ENCODE measurements at places on chromosomes 1 and 21.

DNA sequence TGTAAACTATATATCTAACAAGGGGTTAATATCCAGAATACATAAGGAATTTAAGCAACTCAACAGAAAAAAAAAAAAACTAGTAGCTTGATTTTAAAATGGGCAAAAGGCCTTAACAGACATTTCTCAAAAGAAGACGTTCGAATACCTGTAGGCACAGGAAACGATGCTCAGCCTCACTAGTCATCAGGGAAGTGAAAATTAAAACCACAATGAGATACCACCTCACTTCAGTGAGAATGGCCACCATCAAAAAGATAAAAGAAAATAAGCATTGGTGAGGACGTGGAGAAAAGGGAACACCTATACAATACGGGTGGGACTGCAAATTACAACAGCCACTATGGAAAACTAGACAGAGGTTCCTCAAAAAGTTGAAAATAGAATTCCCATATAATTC, 37.3 kb downstream of the NPHP4 start:
- no peak for DNase-seq

- DNase-seq = no peak
Measured at GRCh38 chr1:82901561-82901960, 1097.4 kb downstream of the TTLL7 start.

DNA sequence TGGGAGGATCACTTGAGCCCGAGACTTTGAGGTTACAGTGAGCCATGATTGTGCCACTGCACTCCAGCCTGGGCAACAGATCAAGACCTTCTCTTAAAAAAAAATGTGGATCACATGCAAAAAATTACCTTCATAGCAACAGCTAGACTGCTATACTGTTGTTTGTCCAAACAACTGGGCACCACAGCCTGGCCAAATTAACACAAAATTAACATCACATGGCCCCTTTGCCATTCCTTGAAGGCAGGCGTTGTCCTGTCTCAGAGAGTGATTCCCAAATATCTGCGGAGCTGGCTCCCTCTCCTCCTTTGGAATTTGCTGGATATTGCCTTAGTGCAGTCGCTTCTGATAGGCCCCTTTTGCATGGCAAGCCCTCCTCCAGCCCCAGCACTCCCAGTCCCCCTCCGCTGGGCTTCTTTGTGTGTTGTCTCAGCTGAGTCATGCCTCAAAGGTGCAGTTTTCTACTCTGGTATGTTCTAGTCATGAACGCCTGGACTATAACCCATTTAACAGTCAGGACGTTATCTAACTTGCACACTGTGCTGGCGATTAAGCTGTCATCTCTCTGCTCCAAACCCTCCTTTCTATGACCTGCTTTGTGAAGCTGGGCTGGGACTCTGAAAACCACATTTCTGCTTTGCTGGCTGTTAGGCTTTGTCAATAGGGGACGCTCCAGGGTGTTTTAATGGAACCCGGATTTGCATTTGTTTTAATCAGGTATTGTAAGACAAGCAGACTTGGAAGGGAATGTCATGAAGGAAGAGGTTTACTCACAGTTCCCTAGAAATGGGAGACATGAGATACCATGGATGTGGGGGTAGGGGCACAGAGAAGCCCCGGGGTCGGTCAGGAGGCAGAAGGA, 20.1 kb upstream of the HPCAL4 start:
- DNase-seq = no peak

DNA sequence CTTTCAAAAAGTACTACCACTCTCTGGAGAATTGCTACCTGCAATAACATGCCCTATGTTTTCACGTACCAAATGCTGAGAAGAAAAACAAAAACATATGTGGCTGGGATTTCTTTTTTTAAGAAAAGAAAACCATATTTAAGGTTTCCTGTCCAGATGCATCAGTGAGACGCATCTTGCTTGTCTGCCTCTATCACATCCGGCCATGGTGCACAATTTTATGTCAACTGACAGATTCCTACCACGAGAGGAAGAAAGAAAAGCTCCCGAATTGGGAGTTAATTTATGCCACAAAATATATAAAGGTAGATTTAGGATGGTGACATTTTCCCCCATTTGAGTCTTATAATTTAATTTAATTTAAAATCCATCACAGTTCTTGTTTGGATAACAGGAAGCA, 62.3 kb upstream of the COL24A1 start:
- no peak for DNase-seq

DNA sequence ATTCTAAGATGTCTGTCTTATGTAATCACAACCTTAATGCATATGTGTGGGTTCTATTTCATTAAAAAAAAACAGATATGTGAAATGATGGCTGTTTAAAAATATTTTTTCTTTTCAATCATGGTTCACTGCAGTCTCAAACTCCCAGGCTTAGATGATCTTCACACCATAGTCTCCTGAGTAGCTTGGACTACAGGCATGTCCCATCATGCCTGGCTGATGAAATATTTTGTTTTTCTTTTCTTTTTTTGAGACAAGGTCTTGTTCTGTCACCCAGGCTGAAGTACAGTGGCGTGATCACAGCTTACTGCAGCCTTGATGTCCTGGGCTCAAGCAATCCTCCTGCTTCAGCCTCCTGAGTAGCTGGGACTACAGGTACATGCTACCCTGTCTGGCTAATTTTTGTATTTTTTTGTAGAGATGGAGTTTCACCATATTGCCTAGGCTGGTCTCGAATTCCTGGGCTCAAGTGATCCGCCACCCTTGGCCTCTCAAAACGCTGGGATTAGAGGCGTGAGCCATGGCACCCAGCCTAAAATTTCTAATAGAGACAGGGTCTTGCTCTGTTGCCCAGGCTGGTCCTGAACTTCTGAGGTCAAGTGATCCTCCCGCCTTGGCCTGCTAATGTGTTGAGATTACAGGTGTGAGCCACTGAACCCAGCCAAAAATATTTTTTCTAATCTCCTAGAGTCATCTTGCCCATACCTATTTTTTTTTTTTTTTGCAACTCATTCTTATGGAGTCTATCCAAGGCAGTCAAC, 67.6 kb downstream of the GIPC2 start:
- DNase-seq = no peak

GRCh38 chr21:42397746-42398394, 2.0 kb upstream of the TMPRSS3 start:
- no peak for DNase-seq

- peak; percentile 80 for DNase-seq
Measured at GRCh38 chr1:9724706-9725476, 73.4 kb downstream of the PIK3CD start.

DNA sequence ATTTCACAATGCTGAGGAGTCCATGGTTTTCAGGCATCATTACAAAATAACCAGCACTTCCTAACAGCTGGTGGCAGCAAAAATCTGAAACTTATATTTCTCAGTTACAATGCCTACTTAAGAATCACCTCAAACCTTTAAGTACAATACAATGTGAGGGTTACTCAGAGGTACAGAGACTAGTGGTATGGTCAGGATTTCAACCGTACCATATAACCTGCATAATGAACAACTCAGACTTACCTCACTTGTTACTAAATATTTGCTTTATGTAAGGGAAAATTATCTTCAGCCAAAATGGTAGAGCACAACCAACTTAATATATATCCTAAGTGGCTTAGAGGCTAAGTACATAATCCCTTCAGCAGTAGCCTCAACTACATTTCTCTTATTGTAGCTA, 344.5 kb downstream of the SMYD3 start:
- no peak for DNase-seq

GRCh38 chr1:62484824-62485468, 48.1 kb downstream of the USP1 start:
- DNase-seq = no peak

DNA sequence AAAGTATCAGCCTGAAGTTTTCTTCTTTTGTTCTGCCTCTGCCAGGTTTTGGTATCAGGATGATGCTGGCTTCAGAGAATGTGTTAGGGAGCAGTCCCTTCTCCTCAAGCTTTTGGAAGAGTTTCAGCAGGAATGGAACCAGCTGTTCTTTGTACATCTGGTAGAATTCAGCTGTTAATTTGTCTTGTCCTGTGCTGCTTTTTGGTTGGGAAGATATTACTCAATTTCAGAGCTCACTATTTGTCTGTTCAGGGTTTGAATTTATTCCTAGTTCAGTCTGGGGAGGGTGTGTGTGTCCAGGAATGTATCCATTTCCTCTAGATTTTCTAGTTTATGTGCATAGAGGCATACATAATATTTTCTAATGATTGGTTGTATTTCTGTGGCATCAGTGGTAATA, 12.8 kb downstream of the ZNF678 start:
- no peak for DNase-seq

DNA sequence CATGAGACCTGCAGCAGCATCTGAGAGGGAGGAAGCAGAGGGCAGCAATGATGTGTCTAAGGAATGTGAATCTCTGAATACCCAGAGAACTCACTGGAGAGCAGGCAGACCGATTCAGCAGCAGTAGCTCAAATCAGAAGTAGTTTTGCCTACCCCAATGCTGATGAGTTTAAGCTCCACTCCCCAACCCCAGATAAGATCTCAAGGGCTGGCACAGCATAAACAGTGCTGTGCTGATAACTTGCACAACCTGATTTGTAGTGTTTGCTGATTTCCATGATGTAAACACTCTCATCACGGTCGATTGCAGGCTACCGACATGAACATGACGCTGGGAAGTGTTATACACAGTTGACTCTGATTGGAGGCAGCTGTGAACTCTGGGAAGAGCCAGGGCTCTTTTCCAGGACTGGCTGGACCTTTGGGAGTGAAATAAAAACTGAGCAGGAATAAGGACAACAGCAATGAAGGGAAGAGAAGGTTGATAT, 11.2 kb upstream of the HMGCS2 start:
- no peak for DNase-seq

DNA sequence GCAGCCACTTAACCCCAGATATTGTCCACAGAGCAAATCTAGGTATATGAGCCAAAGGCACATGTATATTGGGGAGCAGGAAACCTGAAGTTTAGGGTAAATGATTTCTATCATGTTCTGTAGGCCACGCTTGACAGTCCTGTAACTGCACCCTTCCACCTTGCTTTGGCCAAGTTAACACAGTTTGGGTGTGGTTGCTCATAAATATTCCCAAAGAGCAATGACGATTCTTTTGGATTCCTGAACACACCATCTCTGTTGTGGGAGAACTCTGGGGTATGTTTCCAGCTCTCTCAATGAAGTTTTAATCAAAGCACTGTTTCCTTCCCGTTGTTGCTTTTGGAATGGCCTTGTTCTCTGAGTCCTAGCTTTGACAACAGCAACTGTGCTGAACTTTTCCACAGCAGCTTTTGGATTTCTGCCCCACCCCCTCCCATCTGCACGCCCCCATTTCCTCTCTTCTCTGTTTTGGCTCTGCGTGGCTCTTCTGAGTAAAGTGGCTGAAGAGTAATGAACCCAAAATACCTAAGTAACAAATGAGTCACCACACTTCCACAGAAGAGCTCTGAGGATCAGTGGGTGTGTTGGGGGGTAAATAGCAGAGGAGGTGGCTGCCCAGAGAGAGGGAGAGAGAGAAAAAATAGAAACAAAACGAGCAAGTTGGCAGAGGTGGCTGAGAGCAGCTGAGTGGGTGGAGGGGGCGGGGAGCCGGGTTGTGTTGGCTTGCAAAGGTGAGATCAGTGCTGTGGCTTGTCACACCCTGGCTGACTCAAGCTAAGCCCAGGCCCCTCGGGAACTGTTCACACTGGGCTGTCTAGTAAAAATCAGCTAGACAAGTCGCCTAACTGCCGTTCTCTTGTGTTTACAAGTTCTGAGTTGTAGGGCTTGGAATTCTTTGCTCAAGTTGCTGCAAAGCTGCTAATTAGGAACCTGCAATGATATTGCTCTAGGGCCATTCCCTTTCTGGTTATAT, 26.9 kb upstream of the RAP1A start:
- DNase-seq = peak; percentile 90

DNA sequence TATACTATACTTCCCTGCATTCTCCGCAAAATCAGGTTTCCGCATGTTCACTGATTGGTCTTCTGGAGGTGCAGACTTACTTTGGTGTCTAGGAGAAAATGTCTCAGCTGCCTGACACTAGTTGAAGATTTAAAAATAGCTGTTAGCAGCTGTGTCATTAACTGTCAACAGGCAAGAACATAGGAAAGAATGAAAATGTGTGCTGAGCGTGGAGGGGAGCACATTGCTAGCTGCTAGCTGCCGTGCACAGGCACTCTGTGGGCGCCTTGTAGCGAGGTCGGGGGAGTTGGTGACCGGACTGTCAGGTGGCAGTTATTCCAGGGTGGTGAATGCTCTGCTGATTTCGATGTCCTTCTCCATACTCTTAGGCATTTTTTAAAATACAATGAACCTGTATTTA, 5.2 kb downstream of the FAAH start:
- DNase-seq = no peak

- no peak for DNase-seq
Measured at GRCh38 chr1:92701147-92701546, 83.8 kb downstream of the EVI5 start.

DNA sequence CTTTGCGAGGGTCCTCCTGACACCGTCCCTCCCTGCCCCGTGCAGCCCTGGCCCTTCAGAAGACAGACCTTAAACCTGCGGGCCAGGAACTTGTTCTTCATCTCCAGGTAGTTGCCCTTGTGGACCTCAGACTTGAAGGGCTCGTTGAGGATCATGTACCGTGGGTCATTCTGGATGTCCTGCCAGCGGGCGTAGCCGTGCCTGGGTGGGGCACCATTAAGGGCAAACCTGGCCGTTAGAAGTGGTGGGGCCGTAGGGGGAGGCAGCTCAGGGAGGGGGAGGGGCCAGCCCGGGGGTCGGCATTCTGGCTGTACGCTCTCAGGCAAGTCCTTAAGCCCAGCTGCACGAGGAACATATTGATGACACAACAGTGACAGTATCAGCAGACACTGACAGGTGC, 64.6 kb downstream of the KCNAB2 start:
- peak; percentile 34 for DNase-seq

DNA sequence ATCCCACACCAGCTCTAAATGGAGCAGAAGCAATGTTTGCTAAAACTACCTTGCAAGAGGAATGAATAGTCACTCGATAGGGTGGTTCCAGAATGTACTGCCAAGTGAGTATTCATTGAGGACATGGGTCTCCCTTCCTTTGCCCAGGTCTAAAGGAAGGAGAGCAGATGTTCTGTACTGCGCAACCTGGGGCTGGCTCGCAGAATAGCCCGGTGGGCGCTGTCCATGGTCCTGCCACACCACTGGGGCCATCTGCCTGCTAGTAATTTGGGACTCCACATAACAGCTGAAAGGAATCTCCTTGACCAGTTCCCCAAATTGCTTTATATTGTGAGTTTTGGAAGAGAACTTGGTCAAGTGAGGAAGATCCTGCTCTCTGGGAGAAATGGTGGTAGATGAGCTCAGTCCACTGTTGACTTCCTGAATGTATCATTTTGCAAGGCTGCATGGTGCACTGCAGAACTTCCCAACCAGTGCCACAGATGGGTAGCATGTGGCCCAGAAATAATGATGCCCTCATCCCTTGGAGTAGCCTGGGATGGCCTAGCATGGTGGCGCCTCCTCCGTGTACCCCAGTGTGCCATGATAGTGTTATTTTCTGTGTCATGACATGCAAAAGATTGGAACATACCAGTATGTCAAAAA, 5.7 kb downstream of the SLC6A17 start:
- DNase-seq = peak; percentile 60

DNA sequence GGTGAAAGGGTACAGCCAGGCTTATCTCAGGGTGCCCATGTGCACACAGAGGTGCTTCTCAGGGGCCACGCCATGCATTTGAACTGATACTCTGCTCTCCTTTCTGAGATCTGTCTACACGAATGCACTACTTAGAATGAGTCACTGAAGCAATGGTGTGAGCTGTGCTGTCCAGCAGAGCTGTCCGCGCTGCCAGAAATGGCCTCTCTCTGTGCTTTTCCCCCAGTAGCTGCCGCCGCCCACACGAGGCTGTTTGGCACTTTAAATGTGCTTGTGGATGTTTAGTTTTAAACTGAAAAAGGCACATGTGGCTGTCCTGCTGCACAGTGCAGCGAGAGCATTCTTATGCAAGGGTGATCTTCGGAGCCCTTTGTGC, 87.1 kb upstream of the COL6A1 start:
- peak; percentile 34 for DNase-seq

- DNase-seq = no peak
Measured at GRCh38 chr1:157982136-157982535, 11.3 kb upstream of the KIRREL1 start.

All from lower lobe of right lung (tissue), 2 donors.